Right renal cortex interstitium (tissue), 3 donors: ENCODE measurements at places on chromosomes 16 and 17.

DNA sequence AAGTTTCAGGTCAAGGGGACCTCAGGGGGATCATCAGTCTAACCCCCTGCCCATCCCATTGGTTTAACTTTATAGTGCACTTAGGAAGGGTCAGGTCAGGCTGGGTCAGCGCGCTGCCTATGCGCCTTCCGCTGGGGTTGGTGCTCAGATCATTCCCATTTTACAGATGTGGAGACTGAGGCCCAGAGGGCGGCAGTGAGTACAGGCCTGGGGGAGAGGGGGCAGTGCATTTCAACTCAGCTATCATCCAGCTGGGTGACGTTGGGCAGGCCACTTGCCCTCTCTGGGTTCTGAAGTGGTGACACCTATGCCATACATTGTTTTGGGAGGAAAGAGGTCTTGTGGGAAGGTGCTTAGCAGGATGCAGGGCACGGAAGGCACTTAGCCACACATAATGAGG lies 127.8 kb upstream of the CDC42EP4 start:
- DNase-seq: no peak

DNA sequence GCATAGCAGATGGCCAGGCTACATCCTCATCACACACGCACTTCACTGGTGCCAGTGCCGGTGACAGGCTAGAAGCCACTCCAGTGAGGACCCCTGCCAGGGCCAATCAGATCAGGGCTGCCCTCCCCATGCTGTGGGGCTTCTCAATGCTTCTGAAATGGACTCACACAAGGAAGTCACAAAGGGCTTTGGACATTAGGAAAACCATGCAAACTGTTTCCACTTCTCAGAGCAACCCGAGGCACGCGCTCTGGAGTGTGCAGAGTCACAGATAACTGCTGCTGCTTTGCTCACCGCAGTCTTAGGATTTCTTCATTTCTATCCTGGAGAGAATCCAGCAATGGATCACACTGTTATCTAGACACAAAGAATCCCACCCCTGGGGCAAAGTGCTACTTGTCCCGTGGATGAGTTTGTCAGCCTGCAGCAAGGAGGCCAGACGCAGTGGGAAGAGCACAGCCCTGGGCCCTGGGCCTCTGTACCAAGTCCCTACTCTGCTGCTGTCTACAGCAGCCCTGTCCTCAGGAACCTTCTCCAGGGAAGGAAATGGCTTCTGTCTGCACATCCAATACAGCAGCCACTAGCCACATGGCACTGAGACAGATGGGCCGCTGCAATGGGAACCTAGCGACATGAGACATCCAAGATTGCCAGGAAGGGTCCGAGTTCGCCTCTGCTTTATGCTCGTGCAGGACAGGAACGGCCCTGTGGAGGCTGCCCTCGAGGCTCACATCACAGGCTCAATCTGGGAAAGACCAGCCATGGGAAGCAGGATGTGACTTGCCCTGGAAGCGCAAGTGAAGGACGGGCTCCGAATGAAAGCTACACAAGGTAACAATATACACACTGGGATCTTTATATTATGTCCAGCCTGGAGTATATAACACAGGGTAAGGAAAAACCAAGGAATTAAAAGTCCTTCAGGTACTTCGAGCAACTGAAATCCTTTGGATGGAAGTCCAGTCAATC lies 169.3 kb downstream of the ZFHX3 start:
- no peak for DNase-seq

DNA sequence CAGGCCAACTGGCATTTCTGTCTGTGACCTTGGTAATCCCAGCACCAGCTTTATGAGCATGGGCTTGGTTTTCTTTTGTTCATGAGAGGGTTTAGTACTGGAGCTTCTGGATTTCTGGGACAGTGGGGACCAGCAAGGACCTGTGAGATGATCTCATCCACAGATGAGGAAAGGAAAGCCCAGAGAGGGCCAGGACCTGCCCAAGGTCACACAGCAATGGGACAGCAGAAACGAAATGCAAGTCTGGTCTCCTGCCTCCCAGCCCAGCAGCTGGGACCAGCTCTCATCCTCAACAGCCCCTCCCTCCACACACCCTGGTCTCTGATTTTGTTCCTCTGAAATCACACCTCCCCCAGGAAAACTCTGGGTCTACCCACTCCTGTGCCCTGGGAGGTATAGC lies 7.2 kb downstream of the SPPL2C start:
- DNase-seq: no peak

DNA sequence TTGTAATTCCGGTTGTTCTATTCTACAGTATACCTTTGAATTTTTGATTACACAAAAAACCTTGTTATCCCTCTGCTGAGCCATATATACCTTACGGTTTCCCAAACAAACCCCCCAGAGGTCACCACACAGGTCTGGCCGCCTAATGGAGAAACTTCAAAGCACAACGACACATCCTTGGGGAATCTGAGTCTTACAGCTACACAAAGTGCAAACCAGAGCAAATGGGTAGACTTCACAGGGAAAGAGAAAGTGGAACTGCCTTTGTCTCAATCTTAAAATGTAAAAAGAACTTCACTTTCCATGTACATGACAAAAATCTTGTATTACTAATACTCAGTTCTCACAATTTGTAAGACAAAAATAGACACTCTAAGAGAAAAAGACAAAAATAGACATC lies 2.7 kb downstream of the FBXO31 start:
- DNase-seq: no peak
